Activated T-helper 1 cell treated with Interleukin-2 at 50 U/mL for 16 hours (primary cell): ENCODE measurements at places on chromosomes 13 and 19.

- no peak for DNase-seq
These were observed 2.2 kb upstream of the IL11 start for GRCh38 chr19:55372316-55373081.

GRCh38 chr13:98075048-98075447, 67.8 kb upstream of the FARP1 start:
- no peak for DNase-seq

DNA sequence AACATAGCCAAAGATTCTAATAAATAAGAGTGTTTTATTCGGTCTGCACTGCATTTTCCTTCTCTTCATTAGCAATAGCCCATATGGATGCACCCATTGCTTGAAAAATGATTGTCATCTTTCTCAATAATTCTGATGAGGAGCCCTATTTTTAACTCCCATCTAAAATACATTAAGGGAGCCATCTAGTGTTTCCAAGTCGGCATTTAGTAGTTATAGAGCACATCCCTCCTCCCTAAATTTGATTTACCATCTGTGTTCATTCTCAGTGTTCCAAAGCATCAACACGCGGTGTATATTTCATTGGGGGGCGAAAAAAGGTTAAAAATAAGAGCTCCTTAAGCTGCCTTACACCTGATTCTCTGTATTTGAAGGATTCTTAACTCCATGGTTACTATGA, 119.2 kb upstream of the IPO5 start:
- no peak for DNase-seq

DNA sequence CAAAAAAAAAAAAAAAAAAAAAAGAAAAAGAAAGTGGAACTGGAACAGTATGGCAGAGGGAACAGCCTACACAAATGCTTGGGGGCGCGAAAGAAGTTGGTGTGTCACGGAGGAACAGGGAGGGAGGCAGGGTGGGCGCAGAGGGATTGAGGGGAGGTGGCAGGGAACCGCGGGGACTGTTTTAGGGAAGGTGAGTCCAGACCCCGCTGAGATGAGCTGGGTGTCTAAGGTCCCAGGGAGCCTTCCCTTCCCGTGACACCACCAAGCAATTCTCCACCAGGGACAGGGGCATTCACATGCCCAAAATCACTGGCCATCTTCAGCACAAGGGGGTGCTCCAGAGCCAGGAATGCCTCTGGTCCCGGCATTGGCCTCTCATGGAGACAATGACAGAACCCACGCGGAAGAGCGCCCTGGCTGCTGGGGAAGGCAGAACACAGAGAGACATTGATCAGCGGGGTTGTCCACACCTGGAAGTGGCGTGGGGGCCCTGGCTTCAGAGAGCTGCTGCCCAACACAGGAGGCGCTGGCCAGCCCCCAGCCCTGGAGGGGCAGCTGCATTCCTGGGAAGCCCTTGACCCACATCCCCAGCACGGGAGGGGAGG, 6.9 kb downstream of the PEAK3 start:
- DNase-seq, result no peak

DNA sequence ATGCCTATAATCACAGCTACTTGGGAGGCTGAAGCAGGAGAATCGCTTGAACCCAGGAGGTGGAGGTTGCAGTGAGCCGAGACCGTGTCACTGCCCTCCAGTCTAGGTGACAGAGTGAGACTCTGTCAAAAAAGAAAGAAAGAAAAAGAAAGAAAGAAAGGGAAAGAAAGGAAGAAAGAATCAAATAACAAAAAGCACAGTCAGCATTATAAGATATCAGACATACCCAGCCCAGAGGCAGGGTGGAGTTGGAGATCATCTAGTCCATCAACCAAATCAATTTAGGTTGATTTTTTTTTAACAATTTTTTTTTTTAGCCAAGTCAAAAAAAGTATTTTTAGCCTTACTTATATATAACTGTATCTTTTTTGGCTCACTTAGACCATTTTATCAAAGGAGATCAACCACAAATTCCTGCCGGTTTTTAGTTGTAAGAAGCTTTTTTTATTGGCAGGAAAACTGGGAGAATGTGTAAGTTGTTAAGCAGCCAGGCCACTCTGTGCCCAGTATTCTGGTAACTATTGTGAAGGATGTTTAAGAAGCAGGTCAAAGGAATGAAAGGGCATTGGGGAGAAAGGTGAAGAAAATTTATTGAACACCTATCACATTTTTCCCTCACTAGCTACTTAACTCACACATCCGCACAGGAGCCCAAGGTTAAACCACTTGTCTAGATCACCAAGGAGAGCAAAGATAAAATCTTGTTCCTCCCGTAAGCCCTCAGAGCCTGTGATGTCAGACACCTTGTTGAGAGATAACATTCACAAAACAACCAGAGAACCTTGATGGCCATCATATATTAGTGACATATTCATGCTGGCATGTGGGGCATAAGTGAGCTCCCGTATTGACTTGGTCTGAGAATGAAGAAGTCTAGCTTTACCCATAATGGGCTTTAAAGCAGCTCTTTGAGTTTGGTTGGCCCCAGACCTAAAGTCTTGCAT, 91.8 kb downstream of the COL4A2 start:
- DNase-seq, result no peak

GRCh38 chr13:87656306-87656705, 14.9 kb upstream of the SLITRK5 start:
- no peak for DNase-seq

DNA sequence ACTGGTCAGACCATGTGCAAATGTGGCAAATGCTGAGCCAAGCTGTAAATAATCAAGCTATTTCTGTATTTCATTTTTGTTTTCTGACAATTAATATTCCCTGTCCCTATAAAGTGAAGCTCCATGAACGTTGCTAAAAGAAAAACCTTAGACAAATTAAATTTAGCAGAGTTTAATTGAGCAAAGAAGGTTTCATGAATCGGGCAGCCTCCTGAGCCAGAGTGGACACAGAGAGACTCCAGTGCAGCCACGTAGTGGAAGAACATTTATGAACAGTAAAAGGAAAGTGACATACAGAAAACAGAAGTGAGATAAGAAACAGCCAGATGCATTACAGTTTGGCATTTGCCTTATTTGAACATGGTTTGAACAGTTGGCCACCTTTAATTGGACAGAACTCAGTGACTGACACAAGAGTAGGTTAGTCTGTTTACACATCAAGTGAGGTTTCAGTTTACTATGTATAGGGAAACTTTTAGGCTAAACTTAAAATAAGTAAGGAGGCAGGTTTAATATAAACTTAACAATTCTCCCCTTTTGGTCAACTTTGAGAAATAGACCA, 69.7 kb downstream of the UFM1 start:
- DNase-seq, result no peak

GRCh38 chr13:43377973-43378372, 354.6 kb downstream of the DNAJC15 start:
- no peak for DNase-seq

DNA sequence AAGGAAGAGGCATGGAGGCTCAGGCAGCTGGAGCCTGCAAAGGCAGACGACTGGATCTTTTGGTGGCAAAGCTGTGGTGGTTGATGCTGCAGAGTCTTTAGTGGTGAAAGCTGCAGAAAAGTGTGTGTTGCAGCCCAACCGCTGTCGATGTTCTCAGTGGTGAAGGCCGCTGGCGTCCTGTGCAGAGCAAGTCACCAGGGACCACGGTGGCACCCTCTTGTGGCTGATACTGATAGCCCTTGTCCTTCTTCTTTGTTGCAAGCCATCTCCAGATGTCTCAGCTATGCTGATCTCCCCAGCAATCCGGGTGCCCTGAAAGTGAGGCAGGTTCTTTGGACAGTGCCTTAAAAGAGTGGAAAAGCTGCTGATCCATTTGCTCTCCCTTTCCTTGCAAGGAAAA, 610.9 kb upstream of the PCDH9 start:
- no peak for DNase-seq

DNA sequence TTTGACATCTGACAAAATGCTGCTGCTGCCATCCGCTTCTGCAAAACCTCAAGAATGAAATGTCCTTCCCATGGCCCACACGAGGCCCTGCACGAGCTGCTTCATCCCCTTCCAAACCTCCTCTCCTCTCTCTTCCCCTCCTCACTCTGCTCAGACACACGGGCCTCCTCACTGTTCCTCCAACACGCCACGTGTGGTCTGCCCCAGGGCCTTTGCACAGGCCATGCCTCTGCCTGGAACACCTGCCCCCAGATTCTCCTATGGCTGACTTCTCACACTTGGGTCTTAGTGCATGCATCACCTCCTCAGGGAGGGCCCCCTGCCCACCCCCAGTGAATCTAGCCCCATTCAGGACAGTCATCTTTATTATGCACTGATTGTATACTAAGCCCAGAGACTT, 15.9 kb downstream of the NRTN start:
- no peak for DNase-seq

DNA sequence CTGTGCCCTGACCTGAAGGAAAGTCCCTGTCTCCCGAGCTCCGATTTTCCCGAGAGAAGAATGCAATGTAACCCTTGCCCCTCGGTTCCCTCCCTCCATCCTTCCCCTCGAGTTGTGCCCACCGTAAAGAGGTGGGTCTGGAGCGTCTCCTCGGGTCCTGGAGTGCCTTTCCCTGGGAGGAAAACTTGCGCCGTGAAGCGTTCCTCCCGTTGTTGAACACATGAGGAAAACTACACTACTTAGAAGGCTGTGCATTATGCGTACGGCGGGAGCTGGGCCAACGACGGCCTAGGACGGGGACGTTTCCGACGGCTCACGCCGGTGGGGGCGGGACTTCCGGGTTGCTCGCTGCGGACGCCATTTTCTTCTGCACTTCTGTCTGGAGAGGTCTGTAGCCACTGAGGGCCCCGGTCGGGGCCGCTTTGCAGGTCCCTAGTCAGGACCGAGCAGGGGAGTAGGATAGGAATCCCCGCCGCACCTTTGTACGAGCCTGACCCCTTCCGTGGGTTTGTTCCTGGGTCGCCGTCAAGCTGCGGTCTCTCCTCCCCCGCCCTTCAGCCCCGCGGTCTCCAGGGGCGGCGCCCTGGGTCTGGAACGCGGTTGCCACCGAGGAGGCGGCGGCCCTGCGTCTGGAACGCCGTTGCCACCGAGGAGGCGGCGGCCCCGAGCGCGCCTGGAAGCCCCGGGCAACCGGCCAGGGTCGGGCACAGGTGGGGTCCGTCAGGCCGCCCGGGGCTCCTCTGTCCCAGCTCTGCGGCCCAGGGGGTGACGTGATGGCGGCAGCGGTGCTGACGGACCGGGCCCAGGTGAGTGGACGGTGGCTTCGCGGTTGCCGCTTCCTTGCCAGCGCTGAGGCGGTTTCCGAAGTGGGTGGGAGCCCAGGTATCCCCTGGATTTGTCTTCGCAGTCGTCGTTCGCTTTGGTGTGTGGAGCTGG, at the start of gene ZNF264:
TSS of gene ZNF264 (plus strand) at position 360 of the 936 bp plus-strand sequence. CDS start at position 774, 414 bp downstream.
- peak; percentile 81 for DNase-seq

- DNase-seq, result no peak
These were observed 58.2 kb downstream of the ESD start for GRCh38 chr13:46738766-46739165.

DNA sequence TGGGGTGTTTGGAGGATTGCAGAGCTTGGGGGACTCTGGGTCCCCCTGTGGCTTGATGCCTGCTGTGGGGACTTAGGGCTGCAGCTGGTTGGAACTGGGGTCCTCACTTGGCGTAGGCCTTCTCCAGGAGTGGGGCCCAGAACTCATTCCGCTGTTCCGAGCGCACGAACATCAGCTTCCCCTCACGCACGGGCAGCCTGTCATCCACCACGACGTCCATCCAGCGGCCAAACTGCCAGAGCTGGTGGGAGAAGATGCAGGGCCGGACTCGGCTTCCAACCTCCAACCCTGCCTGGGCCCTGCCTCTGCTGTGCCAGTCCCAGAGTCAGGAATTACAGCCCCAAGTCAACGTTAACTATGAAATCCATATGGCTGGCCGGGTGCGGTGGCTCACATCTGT, 2.6 kb downstream of the CAPN12 start:
- DNase-seq, result no peak

DNA sequence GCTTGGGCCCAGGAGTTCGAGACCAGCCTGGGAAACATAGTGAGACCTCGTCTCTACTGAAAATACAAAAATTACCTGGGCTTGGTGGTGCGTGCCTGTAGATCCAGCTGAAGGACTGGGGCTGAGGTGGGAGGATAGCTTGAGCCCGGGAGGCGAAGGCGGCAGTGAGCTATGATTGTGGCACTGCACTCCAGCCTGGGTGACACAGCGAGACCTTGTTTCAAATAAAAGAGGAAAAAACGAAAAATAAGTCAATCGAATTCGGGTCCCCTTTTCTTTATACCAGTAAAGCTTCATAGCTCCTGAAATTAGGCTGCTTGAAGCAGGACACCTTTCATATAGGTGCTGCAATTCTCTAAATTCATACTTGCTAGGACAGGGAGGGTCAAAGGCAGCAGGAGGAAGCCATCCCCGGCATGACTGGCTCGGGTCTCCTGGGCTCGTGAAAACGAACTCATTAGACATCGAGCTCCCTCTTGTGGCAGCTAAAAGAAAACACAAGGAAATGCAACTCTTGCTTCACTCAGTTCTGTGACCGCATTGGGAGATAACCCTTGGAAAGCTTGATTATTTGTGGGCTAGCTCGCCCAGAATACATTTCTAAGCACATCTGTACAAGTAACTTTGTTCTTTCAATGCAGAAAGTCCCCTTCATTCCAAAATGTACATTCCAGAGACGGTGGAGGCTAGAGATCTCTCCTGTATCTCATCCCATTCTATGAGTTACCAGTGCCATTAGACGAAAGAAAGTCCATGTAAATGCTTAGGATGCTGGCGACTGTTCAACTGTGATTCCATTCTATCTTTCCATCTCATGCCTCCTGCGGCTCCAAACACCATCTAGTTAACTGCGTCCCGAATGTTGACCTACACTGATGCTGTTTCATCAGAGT, 16.8 kb downstream of the FPR2 start:
- DNase-seq, result no peak

- no peak for DNase-seq
These were observed 222.4 kb downstream of the NBEA start for GRCh38 chr13:35164324-35164932.

DNA sequence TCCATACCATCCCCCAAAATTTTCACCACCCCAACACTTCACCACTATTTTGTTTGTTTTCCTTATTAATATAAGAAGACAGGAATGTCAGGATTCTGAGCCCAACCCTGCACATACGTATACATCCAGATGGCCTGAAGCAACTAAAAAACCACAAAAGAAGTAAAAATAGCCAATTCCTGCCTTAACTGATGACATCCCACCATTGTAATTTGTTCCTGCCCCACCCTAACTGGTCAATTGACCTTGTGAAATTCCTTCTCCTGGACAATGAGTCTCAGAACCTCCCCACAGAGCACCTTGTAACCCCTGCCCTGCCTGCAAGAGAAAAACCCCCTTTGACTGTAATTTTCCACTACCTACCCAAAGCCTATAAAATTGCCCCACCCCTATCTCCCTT, 132.5 kb downstream of the ZNF675 start:
- DNase-seq, result no peak
